T47D (cell line): ENCODE measurements at places on chromosomes 3 and 15.
A peak's percentile ranks its signal among the peaks of the same experiment; 100 is the strongest.

- peak; percentile 75 for DNase-seq
Measured at GRCh38 chr3:169147238-169148008, 516.1 kb downstream of the MECOM start.

GRCh38 chr3:23916152-23916885, 471 bp downstream of the NKIRAS1 start:
- no peak for DNase-seq

- DNase-seq, result no peak
Measured at GRCh38 chr15:90837094-90837493, 31.3 kb upstream of the FURIN start.

GRCh38 chr3:50194128-50194902, 2.9 kb downstream of the GNAT1 start:
- DNase-seq, result peak; percentile 28

GRCh38 chr3:30664459-30664858, 58.1 kb downstream of the TGFBR2 start:
- no peak for DNase-seq

- no peak for DNase-seq
Measured at GRCh38 chr3:10213156-10213792, 35.0 kb upstream of the TATDN2 start.

DNA sequence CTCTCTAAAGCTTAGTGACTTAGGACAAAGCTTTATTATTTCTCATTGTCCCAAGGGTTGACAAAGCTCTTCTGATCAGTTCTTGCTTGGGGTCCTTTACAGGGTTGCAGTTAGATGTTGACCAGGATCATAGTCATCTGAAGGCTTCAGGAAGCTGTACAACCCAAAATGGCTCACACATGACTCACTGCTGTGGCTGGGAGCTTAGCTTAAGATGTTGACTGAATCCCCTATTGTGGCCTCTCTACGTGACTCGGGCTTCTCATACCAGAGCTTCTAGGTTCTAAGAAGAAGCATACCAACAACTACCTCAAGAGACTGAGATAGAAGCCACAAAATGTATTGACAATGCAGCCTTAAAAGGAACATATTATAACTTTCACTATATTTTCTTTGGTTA, 569.6 kb upstream of the ROBO2 start:
- no peak for DNase-seq

DNA sequence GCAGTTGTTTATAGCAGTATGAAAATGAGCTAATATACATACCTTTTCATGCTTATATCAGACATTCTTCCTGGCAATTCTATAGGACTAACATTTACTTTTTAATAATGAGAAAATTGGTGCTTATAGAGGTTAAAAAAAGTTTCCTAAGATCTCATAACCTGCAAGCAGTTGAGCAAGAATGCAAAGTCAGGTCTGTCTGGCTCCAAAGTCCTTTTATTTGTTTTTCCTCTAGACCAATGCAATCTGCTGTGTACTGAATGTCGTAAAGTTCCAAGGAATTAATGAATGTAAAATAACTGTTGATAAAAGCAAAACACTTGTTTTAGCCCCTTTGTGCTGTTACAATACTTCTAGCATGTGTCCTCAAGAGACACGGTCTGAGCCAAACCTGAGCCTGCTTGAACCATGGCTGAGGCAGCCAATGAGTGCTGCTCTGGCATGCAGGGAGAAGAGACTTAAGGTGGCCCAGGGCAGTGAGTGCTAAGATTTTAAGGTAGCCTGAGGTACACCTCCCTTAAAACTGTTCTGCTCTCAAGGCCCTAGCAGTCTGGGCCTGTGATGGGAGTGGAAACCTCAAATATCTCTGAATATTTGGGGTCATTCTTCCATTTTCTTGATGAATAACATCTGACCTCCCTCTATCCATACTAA, 555.1 kb upstream of the NAALADL2 start:
- peak; percentile 44 for DNase-seq
